Activated CD4-positive, alpha-beta T cell treated with anti-CD3 and anti-CD28 coated beads, Interleukin-2, amount 10 ng/mL, durations not matched to agents 7 days and 5 days (primary cell): ENCODE measurements at places on chromosomes 16 and 17.
A peak's percentile ranks its signal among the peaks of the same experiment; 100 is the strongest.

DNA sequence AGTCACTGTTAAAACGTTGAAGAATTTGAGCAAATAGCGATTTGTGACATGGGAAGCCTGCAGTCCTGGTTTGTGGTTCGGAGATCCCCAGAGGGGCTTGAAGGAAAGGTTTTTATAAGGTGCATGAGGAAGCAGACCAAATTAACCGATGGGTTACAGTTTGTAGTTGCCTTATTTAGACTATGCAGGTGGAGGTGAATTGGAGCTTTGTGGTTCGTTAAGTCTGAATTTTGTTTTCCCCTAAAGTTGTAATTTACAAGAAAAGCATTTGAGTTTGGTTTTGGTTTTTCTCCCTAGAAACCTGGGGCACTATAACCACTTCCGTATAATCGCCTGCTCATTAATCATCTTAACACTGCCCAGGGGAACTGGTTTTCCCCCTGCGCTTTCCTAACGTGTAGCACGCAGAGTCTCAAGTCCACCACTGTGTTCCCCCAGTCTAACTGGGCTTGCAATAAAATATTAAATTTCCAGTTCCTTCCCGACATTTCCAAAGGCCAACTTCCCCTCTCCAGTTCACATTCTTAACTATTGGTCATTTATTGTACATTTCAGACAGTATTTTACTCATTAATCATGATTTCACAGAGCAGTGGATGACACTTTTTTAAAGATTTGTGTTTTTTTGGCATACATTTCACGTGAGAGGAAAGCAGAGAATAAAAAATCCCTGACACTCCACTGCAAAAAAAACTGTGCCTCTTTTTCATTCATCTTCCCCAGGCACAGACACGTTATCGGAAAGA lies 932 bp downstream of the ZNF267 start:
- peak overlapping the region; percentile 98 for H3K27ac ChIP-seq
- H3K27me3 ChIP-seq = no peaks in the 10 kb centered on the region
- peaks cover 59% of the 10 kb centered on the region for H3K36me3 ChIP-seq
- peaks cover 77% of the 10 kb centered on the region for H3K4me1 ChIP-seq

- no peak overlapping the region for H3K4me3 ChIP-seq
- peaks cover 11% of the 10 kb centered on the region for H3K4me1 ChIP-seq
- H3K36me3 ChIP-seq = no peaks in the 10 kb centered on the region
- no peak overlapping the region for H3K27ac ChIP-seq
- peaks cover 7% of the 10 kb centered on the region for H3K27me3 ChIP-seq
Observed at GRCh38 chr17:81931189-81931556, 3.6 kb upstream of the MAFG start.

DNA sequence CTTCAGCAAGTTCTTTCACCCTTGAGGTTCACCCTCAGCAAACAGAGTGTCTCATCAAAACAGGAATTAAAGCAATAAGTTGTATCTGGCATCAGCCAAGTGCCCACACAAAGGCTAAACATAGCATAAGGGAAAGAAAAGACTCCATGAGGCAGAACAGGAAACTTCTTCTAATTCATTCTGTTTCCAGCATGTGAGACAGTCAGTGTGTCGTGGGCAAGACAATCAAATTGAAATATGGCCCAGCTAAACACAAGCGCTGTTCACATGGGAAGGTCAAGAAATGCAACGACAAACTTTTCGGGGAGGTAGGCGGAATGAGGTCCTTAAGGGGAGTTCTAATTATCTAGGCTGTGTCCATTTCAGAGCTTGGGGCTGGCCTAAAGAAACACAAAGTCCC lies 393.4 kb downstream of the HAPSTR1 start:
- no peaks in the 10 kb centered on the region for H3K4me1 ChIP-seq
- no peak overlapping the region for H3K27ac ChIP-seq
- no peaks in the 10 kb centered on the region for H3K27me3 ChIP-seq
- DNase-seq = no peak

GRCh38 chr16:88864521-88864920 lies 1.9 kb downstream of the PABPN1L start:
- H3K4me3 ChIP-seq = no peak overlapping the region
- no peak overlapping the region for H3K27ac ChIP-seq

- peak; percentile 63 for DNase-seq
- H3K4me3 ChIP-seq = peak overlapping the region; percentile 92
- peaks cover 9% of the 10 kb centered on the region for H3K36me3 ChIP-seq
- peaks cover 33% of the 10 kb centered on the region for H3K27me3 ChIP-seq
- H3K27ac ChIP-seq = peak overlapping the region; percentile 90
- peaks cover 21% of the 10 kb centered on the region for H3K4me1 ChIP-seq
Observed at GRCh38 chr17:42744283-42744805, 496 bp downstream of the EZH1 start.

DNA sequence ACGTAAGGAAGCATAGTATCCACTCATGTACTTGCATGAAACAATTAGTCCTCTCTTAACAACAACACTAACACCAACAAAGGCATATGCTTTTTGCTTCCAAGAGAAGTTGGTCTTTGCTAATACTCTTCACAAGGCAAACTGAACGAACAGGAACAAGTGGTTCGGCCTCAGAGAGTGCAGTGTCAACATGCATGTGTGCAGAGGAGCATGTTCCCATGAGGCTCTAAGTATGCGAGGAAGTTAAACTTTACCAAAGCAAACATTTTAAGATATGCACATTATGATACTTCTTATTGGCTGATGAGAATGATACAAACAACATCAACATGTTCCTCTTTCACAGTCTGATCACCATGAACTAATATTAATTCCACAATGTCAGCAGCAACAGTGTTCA lies 285.3 kb upstream of the IRX5 start:
- H3K36me3 ChIP-seq = no peaks in the 10 kb centered on the region
- no peak overlapping the region for H3K4me3 ChIP-seq
- peaks cover 3% of the 10 kb centered on the region for H3K27me3 ChIP-seq
- no peaks in the 10 kb centered on the region for H3K4me1 ChIP-seq
- no peak for DNase-seq

DNA sequence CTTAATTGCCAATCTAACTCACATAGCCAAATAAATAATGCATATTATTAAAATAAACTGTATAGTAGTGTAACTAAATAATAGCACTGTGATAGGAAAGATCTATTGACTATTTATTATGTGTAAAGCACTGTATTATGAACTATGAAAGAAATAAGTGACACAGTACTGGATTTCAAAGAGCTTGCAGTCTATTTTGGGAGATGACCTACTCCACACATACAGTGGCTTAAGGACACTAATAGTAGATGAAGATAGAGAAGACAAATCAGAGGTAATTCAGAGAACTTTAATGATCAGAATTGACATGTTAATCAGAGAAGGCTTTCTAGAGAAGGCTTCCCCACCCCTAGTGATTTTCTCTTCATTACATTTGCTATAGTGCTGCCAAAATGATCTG lies 14.6 kb downstream of the LASP1NB start:
- H3K27me3 ChIP-seq = peaks cover 16% of the 10 kb centered on the region
- no peak overlapping the region for H3K27ac ChIP-seq
- no peak overlapping the region for H3K4me3 ChIP-seq
- H3K36me3 ChIP-seq = no peaks in the 10 kb centered on the region
- peaks cover 17% of the 10 kb centered on the region for H3K4me1 ChIP-seq
- no peak for DNase-seq

- H3K27me3 ChIP-seq = no peaks in the 10 kb centered on the region
- H3K36me3 ChIP-seq = peaks cover 5% of the 10 kb centered on the region
- no peak overlapping the region for H3K27ac ChIP-seq
Observed at GRCh38 chr17:1498233-1498632, 5.7 kb upstream of the MYO1C start.

- no peak overlapping the region for H3K4me3 ChIP-seq
- no peak for DNase-seq
- no peak overlapping the region for H3K27ac ChIP-seq
- no peaks in the 10 kb centered on the region for H3K36me3 ChIP-seq
- no peaks in the 10 kb centered on the region for H3K4me1 ChIP-seq
Observed at GRCh38 chr17:77042476-77043231, 98.1 kb upstream of the SEC14L1 start.

- H3K27ac ChIP-seq = no peak overlapping the region
- no peak for DNase-seq
- no peak overlapping the region for H3K4me3 ChIP-seq
- no peaks in the 10 kb centered on the region for H3K36me3 ChIP-seq
Observed at GRCh38 chr16:49524216-49524946, 150.8 kb downstream of the C16orf78 start.

DNA sequence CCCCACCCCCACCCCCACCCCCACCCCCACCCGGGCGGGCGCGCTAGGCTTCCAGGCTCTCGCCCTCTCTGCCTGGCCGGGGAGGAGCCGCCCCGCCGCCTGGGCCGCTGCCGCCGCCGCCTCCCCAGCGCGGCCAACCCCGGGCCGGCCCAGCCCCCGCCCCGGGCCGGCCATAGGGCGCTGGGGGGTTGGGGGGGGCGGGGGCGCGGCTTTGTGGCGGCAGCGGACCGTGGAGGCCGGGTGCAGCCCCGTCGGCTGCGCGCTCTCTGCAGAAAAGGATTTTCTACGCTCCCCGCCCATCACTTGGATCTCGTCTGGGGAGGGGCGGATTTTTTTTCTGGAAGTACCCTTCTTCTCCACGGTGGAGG lies 230.9 kb downstream of the MRTFB start:
- no peak overlapping the region for H3K27ac ChIP-seq
- DNase-seq = no peak
- H3K27me3 ChIP-seq = peaks cover 33% of the 10 kb centered on the region
- H3K4me3 ChIP-seq = peak overlapping the region; percentile 68
- peaks cover 18% of the 10 kb centered on the region for H3K4me1 ChIP-seq

DNA sequence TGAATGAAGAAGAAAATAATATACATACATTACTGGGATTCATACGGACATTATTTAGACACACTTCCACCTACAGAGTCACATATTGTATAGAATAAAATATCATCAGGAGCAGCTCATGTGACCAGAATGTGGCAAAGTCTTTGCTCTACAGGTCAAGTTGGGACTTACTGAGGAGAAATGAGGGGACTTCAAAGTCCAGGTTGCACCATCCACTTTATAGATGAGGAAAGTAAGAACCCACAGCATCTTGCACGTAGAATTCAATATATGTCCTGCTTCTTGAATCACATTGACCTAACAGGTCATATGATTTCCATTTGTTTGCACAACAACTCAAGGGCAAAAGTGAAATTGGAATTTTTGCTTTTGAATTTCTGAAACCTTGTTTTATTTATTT lies 524.3 kb downstream of the WWOX start:
- H3K4me3 ChIP-seq = no peak overlapping the region
- H3K4me1 ChIP-seq = no peaks in the 10 kb centered on the region
- DNase-seq = no peak
- no peaks in the 10 kb centered on the region for H3K36me3 ChIP-seq
- H3K27ac ChIP-seq = no peak overlapping the region

- H3K4me1 ChIP-seq = no peaks in the 10 kb centered on the region
- no peak overlapping the region for H3K4me3 ChIP-seq
- no peak overlapping the region for H3K27ac ChIP-seq
- DNase-seq = no peak
- peaks cover 38% of the 10 kb centered on the region for H3K27me3 ChIP-seq
Observed at GRCh38 chr17:48799069-48799723, 17.8 kb downstream of the TTLL6 start.

DNA sequence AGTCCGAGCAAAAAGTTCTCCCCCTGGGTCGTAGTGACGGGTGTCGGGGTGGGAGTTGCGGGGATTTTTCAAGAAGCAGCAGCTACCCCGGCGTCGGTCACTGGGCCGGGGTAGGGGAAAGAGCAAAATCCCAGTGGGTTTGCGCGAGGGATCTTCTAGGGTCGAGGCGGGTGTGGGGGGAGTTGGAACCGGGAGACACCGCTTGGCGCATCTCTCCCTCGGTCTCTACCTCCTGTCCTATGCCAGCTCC lies 2.3 kb upstream of the UBTF start:
- H3K27me3 ChIP-seq = no peaks in the 10 kb centered on the region
- H3K4me1 ChIP-seq = peaks cover 15% of the 10 kb centered on the region
- H3K4me3 ChIP-seq = peak overlapping the region; percentile 84
- peaks cover 25% of the 10 kb centered on the region for H3K36me3 ChIP-seq
- peak overlapping the region; percentile 92 for H3K27ac ChIP-seq

DNA sequence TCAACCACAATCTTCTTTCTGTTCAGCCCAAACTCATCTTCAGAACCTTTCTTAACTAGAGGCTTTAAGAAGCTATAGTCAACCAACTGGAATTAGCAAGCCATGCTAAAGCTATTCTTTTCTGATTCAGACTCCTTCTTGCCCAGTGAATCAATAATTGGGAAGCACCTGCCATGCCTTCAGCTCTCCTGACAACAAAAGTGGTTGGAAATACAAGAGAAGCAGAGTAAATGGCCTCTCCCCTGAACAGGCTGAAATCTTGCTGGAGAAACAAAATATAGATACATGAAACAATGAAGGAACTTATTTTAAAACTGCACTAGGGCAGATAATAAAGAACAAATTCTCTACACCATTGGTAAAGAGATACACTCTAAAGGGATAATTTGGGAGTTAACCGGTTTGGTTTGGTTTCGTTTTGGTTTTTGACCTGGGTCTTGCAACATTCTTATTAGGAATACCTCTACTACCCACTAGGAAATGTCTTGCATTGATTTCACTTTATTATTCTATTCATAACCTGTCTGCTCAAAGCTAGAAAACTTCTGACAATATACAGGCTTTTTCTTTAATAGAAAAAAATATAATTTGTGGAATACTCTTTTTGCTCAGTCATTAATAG lies 173.6 kb upstream of the DYNLRB2 start:
- H3K36me3 ChIP-seq = no peaks in the 10 kb centered on the region
- no peak overlapping the region for H3K4me3 ChIP-seq
- H3K27me3 ChIP-seq = peaks cover 8% of the 10 kb centered on the region
- no peak for DNase-seq
- H3K4me1 ChIP-seq = no peaks in the 10 kb centered on the region

DNA sequence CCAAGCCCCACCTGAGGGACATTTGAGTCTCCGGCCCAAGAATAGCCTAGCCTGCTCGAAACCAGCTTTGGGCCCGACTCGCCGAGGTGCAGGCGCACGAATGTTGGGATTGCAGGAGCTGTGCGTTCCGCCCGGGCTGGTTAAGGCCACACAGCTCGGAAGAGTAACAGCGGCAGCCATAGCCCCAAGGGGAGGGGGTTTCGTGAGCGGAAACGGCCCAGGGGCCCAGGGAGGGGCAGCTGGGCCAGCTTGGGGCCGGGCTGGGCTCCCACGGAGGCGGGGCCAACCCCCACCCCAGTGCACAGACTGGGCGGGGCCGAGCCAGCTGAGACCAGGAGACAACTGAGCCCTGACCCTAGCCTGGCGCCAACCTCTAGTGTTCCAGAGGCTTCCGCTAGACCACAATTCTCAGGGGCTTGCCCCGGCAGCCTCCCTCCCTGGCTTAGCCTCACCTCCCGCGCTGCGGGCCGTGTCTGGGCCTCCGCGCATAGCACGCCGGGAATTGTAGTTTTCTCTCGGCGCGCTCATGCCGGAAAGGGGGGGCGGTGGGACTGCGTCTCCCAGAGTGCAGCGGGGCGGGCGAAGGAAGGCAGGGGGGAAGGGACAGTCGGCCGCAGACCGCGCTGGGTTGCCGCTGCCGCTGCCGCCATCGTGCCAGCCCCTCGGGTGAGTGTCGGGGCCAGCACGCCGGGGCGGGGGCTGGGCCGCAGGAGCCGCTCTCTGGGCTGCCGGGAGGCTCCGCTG lies at the start of gene NUTF2:
Gene NUTF2, plus strand, starts transcription at position 614 of the 744 bp plus-strand sequence. CDS start 18,198 bp downstream, outside the sequence.
- peaks cover 52% of the 10 kb centered on the region for H3K4me1 ChIP-seq
- no peaks in the 10 kb centered on the region for H3K27me3 ChIP-seq
- H3K36me3 ChIP-seq = peaks cover 12% of the 10 kb centered on the region
- peak within 1 kb of the TSS; percentile 90 for H3K4me3 ChIP-seq

- H3K36me3 ChIP-seq = peaks cover 4% of the 10 kb centered on the region
- peak; percentile 23 for DNase-seq
- peak overlapping the region; percentile 94 for H3K4me3 ChIP-seq
- peaks cover 4% of the 10 kb centered on the region for H3K27me3 ChIP-seq
- peaks cover 26% of the 10 kb centered on the region for H3K4me1 ChIP-seq
- peak overlapping the region; percentile 96 for H3K27ac ChIP-seq
Observed at GRCh38 chr16:13919330-13919682, 648 bp upstream of the ERCC4 start.

- H3K27me3 ChIP-seq = no peaks in the 10 kb centered on the region
- no peak for DNase-seq
- H3K36me3 ChIP-seq = no peaks in the 10 kb centered on the region
- no peak overlapping the region for H3K4me3 ChIP-seq
- H3K27ac ChIP-seq = no peak overlapping the region
Observed at GRCh38 chr17:80183581-80184422, 14.0 kb downstream of the CARD14 start.
